ENCODE measurements at places on chromosomes 4 and X.

GRCh38 chr4:162586266-162586665 lies 422.5 kb upstream of the FSTL5 start:
- DNase-seq, result no peak

DNA sequence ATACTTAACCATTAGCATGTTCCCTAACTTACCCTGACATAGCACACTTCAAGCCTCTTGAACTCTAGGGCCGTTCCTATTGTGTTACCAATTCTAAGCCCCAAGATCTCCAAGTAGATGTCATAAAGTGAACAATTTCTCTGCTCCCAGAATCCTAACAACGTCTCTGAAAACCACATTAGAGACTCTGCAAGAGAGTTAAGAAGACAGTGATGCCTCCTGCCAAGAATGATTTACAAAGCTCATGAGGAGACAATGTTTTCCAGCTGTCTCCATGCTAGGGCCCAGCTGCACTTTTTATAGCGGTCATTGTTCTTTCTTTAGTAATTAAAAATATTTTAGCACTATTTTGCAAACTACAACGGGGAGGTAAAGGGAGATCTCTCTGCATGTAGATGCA lies 358.4 kb downstream of the PPP3CA start:
- DNase-seq, result no peak

DNA sequence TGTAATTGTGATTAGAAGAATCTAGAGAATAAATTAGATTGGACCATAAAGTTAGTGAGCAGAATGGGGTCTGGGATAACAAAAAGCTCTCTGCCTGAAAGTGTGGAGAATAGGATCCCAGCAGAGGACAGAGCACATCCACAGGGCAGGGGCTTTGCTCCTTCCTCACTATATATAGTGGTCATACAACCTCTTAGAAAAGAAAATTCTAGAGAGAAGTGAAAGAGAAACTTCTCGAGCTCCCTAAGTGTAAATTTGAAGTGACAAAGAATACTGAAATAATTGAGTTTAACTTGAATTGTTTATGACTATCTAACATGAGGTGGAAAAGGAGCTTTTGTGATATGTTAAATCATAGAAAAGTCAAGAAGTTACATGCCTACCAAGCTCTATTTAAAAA lies 14.9 kb downstream of the ADAM29 start:
- DNase-seq, result no peak

DNA sequence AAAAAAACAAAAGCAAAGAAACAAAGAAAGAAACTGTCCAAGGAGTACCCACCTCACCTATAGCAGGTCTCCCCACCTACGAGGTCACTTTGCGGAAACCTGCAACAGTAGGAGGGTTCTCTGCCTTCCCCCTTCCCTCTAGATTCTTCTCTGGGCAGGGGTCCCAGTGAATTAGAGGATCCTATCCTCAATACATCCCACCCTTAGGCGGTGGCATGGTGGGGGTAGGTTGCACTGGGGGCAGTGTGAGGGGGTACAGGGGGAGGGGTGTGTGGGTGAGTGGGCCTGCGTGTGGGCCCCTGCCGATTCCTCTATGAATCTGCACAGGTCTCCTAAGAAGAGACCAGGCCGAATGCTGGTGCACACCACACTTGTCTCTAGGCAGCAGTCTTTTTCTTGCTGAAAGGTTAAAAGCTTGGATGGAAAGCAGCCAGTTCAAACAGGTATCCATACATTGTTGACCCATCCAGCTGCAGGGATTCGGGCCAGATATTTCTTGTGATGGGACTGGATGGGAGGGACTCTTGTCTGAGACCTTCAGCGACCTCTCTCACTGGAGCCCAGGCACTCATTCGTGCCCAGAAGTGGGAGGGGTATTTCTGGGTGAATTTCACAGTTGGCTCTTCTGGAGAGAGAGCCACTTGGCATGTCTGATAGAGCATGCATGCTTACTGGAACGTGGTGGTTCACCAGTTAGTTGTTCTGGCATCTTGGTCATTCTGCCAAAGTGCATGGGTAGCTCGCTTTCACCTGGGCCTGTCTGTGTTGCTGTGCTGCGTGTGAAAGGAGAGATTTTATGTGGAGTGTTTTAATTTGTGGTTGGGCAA lies 65.6 kb downstream of the NBDY start:
- no peak for DNase-seq

DNA sequence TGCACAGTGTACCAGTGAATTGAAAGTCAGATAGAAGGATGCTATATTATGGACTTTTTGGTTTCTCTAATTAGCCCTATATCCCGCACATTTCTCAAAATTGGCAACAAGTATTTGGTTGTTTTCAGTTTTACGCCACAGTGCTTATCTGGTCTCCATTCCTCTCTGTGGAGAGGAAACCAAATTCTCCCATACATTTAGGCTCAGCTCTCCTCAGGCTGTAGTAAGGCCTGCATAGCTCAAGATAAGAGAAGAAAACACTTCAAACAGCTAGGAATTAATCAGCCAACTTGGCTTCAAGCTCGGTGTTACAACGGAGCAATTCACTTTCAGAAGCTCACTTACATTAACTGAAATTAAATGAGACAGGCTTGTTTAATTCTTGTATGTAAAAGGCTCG lies 263.2 kb downstream of the PDHA2 start:
- no peak for DNase-seq

DNA sequence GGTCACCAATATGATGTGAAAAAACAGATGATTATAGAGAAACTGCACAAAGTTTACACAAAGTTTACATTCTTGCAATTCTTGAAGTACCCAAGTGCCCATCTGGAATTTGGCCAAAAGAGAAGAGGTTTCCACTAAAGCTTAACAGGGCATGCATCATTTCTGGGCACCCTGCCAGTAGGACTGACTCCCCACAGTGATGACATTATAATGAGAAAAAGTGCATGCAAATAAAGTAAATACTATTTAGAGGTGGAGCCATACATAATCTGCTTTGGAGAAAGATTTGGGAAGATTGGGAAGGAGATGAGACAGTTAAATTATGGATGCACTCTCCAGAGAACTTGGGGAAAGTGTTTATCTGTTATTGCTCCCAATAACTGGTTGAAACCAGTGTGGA lies 93.7 kb upstream of the TRPC3 start:
- DNase-seq, result no peak

DNA sequence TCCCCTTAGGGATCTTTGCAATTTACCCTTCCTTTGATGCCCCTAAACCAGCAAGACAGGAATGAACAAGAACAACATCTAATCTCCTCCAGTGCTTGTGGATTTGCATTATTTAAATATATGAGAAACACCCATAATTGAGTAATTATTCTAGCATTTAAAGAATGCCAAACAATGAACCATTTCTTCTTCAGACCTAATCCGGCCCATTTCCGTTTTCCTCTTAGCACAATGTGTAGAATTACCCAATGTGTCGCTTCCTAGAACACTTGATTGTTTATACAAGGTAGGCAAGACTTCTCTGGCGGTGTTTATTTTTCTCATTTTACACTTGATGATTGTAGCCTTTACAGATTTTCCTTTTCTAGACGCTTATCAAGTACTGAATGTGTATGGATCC lies 43.5 kb downstream of the CLDN34 start:
- DNase-seq, result no peak

DNA sequence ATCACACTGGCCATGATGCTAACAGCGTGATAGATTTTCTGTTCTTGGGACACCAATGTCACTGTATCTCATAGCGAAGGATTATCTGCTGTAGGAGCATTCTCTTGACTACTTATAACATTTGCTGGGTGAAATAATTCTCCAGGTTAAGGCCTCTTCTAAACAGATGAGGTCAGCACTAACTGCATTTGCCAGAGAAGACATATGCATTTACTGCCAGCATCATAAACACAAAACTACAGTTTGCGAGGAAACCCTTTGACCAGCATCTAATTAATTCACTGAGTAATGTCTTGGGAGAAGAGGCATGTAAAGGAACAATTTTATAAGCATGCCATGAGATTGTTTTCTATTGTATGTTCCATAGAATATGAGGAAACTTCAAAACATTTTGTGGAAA lies 13.9 kb downstream of the TBC1D1 start:
- DNase-seq, result no peak

GRCh38 chr4:152935143-152935542 lies 980 bp upstream of the FHDC1 start:
- DNase-seq, result no peak

DNA sequence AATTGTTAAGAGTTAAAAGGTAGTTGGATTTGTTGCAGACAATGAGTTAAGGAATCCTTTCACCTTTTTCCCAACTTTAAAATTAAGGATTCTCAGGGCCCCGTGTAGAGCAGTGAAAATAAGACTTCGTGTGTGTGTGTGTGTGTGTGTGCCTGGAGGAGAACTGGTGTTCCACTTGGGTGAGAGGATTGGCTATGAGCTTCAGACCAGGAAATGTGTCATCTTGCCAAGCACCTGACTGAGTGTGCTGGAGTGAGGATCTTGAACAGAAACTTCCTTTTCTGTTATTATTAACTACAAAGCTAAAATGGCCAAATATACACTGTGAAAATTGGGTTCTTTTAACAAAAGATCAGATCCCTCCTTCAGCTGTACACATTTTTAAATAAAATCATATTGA lies 113.1 kb upstream of the VCX2 start:
- DNase-seq, result no peak

DNA sequence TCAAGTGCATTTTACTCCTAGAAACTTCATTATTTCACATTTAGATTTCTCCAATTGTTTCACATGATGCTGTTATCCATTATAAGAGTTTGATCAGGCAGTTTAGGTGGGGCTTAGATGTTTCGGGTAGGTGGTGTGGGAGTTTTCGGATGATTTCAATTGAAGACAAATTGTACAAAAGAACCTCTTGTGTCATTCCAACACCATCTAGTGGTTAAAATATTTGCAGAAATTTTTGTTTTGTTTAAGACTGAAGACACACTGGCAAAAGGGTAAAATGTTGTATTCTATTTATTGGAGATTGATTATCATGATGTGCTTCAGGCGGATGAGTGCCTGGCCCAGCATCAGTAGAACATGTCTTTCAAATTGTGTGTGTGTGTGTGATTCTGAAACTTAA lies 212.7 kb downstream of the SH3BGRL start:
- DNase-seq, result no peak

GRCh38 chrX:146224442-146224841 lies 406.8 kb downstream of the SLITRK2 start:
- no peak for DNase-seq

DNA sequence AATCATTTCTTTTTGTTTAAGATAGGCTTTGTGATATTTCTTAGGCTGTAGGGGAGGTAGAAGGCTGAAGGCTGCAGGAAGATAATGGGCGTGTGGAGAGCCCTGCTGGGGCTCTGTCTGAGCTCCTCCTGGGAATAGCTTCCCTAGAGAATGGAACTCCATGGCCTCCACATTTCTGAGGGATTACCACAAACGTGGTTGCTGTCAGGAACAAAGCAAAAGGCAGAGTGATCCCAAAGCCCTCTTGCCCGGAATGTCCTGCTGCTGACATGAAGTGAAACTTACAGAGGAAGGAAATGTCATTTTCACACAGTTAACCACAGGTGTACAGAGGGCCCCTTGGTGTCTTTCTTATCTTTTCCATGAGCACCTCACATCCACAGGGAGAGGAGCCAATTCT lies 89.3 kb downstream of the DDIT4L start:
- DNase-seq, result no peak

GRCh38 chr4:20901851-20902250 lies 201.6 kb downstream of the PACRGL start:
- no peak for DNase-seq

- no peak for DNase-seq
Measured at GRCh38 chrX:10217198-10217597, 60.4 kb downstream of the CLCN4 start.

Measured in stimulated activated CD4-positive, alpha-beta T cell treated with anti-CD3 and anti-CD28 coated beads, Interleukin-15, amount 100 ng/mL, for 1 hour (primary cell).